MCF 10A (cell line): ENCODE measurements at places on chromosomes 4 and X.

DNA sequence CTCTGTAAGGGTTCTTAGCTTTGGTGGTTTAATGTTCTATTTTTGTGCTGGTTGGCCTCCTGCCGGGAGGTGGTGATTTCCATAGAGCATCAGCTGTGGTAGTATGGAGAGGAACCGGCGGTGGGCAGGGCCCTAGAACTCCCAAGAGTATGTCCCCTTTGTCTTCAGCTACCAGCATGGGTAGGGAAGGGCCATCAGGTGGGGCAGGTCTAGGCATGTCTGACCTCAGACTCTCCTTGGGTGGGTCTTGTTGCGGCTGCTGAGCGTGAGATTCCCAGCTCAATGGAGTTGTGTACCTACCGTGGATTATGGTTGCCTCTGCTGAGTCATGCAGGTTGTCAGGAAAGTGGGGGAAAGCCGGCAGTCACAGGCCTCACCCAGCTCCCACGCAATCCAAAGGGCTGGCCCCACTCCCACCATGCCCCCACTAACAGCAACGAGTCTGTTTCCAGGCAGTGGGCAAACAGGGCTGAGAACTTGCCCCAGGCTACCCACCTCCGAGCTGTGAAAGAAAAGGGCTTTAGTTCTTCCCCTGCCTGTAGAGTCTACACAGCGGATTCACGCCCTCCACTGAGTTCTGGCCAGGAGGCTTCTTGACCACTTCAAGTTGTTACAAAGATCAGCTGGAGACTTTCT lies 235.9 kb downstream of the RPA4 start:
- peak; percentile 49 for DNase-seq

GRCh38 chr4:72665171-72665968 lies 96.3 kb upstream of the ADAMTS3 start:
- no peak for DNase-seq

- DNase-seq: no peak
Observed at GRCh38 chrX:127558811-127559210, 493.4 kb downstream of the ACTRT1 start.

DNA sequence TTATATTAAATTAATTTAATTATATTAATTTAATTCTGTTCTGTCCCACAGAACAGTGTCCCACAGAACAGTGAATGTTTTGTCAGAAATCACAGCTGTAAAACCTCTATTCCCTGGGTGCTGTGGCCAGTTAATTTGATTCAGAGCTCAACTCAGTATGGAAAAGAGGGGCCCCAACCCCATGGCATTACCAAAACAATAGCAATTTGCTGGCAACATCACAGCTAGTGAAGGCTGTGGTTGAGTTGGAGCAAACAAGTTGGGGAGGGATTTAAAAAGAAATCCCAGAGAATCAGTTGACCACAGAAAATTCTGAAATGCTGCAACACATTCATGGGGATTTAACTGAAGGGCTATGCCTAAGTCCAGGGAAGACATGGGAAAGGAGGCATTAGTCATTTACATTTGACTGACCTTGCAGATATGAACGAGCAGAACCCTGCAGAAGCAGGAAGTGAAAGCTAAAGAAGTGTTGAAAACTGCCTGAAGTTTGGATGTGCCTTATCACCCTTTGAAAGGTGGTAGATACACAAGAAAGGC lies 30.1 kb downstream of the PDHA2 start:
- DNase-seq: no peak

- DNase-seq: no peak
Observed at GRCh38 chrX:40145923-40146261, 48.1 kb upstream of the BCOR start.

- peak; percentile 12 for DNase-seq
Observed at GRCh38 chrX:68355629-68355920, 77.7 kb downstream of the OPHN1 start.

- DNase-seq: peak; percentile 15
Observed at GRCh38 chr4:140635606-140636005, 66.8 kb upstream of the UCP1 start.

DNA sequence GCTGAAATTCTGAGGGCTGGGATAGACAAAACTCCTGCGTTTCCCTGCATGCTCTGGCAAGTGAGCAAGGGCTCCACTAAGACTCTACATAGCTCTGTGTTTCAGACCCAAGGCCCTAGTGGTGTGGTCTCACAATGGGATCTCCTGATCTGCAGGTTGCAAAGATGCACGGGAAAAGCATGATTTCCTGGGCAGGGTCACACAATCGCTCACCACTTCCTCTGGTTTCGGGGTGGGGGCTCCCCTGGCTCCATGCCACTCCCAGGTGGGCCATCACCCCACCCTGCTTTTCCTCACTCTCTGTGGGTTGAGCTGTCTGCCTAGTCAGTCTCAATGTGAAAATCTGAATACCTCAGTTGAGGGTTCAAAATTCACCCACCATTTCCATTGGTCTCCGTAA lies 111.5 kb downstream of the KLF8 start:
- DNase-seq: no peak

- DNase-seq: peak; percentile 67
Observed at GRCh38 chr4:86497980-86498862, 95.9 kb upstream of the PTPN13 start.

DNA sequence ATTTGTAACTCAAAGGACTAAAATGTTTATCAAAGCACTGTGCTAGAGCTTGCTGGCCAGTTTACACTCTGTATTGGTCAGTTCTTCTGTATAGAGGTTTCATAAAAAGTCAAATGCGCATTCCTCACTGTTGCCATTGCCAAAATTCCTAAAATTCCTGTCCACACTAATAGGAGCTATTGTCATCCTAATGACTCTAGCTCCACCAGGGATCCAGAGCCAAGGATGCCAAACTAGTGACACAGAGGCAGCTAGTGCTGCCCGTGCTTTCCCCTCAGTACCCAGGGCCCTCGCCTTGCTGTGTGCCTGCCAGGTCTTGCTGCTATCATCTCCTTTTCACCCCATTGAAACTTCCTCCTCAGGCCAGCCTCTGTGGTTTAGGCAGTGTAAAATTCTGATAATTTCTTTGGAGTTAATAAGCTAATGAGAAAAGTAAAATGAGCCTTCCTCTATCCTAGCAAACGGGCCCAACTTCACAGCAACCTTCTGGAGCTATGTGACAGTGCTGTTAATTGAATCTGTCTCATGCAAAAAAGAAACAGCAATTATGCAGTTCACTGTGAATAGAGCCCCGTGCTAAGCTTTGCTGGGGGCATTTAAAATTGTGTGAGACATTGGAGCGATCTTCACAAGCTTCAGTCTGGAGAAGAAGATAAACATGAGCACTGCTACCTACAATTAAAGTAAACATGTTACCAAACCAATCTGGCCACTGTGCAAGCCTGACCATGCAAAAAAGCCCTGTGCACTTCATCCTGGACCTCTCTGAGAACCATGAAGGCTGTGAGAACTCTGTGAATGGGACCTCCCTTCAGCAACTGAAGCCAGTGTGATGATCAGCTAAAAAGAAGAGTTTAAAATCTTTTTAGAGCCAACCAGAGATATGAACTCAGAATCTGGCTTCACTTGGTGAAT lies 43.1 kb upstream of the FGF2 start:
- peak; percentile 77 for DNase-seq

- DNase-seq: no peak
Observed at GRCh38 chrX:13215729-13216128, 104.1 kb downstream of the ATXN3L start.

DNA sequence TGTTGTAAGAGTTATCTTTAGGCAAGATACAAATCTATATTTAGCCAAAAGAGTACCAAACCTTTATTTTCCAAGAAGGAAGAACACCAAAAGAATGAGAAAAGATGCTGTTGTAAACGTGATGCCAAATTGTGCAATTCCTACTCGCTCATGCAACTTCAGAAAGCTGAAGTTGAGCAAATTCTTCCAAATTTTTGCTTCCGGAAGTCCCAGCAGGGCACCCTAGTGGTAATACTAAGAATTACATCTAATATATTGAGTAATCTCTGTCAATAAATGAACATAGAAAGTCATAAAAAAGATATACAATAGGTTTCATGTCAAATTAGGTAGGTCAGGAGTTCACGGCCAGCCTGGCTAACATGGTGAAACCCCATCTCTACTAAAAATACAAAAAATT lies 36.0 kb upstream of the SMARCAD1 start:
- DNase-seq: peak; percentile 3

DNA sequence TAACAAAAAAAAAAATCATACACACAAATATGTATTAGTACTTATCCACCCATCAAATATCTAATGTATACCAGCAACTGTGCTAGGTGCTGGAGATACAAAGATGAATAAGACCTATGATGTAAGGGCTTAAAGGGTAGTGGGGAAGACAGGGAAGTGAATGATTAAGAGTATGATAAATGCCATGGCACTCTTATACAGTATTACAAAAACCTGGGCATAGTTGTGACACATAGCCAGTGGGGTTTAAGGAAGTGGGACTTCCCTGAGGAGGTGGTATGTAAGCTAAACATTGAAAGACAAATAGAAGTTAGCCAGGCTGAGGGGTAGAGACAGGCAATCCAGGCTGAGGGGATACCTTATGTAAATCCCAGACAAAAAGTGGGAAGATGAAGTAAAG lies 23.5 kb downstream of the CHM start:
- DNase-seq: no peak

DNA sequence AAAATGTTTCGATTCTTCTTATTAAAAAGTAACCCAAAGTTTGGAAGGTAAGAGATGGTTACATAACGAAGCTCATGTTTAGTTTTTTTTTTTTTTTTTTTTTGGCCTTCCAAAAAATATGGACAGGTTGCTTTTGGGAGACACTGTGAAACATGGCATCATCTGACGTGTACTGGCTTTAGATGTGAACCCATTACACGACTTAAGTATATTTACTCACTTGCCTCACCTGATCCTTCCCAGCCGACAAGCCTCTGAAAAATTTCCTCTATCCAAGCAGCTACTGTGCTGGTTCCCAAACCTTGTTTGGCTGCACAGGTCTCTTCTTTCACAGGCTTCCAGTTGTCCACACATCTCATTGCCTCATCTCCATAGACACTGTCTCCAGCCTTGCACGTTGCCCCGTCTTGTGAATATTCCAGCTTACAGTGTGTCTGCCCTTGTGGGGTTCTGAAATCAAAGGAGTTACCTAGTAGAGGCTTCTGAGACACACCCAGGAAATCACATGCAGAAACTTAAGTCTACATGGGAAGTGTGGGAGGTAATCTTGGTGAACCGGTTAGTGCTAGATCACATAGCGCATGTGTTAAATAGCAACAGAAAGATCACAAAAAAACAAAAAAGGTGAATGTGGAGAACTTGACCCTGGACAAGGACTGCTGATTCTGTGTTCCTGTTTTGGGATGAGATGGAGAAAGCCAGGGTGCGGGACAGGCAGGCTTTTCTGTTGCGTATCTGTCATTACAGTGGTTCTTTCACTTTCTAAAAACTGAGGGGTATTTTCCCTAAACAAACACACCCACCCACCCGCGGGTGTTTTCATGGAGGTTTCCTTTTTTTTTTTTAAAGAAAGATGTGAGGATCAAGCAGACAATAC lies 328.6 kb downstream of the ARHGAP10 start:
- DNase-seq: no peak

- no peak for DNase-seq
Observed at GRCh38 chr4:139470997-139471665, 17.2 kb downstream of the RAB33B start.

DNA sequence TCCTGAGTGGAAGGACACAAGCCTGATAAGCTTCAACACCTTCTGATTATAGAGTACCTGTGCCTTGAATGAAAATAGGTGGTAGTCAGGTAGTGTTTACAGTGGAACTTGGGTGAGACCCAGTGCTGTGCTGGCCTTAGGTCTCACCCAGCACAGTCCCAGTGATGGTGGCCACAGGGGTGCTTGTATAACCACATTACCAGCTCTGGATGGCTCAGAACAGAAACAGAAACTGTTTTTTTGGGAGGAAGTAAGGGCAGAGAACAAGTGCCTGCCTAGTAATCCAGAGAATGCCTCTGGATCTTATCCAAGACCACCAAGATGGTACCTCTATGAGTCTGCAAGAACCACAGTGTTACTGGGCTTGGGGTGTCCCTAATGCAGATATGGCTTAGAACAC lies 171.5 kb upstream of the DIPK2B start:
- no peak for DNase-seq

- DNase-seq: peak; percentile 94
Observed at GRCh38 chr4:89753601-89754066, 83.3 kb downstream of the SNCA start.

DNA sequence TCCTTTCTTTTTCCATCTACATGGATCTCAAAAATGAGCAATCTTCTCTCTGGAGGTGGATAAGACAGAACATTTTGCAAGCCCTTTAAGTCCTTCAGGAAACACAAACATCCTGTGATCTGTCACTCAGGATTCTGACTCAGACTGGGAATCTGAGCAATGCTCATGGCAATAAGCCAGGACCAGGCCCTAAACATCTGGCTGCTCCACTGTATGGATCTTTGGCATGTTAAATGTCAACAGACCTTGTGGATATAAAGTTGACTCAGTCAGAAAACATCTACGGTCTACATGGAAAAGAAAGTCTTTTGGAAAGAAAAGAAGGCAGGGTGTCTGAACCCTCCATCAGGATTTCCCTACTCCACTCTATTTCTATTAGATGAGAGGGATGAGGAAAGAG lies 17.8 kb upstream of the CHIC2 start:
- DNase-seq: peak; percentile 99

DNA sequence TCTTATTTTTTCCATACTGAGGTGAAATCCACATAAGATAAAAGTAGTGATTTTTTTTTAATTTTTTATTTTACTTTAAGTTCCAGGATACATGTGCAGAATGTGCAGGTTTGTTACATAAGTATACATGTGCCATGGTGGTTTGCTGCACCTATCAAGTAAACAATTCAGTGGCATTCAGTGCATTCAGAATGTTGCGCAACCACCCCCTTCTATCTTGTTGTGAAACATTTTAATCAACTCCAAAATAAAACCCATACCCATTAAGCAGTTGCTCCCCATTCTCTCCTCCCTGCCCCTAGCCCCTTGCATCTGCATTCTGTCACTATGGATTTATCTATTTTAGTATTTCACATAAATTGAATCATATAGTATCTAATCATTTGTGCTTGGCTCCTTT lies 121.2 kb downstream of the KLHL13 start:
- DNase-seq: peak; percentile 52

GRCh38 chrX:120549483-120550452 lies 11.0 kb downstream of the CUL4B start:
- DNase-seq: peak; percentile 90

- DNase-seq: peak; percentile 67
Observed at GRCh38 chrX:73577361-73577760, 14.4 kb downstream of the CHIC1 start.

GRCh38 chr4:183960962-183961541 lies 55.9 kb downstream of the STOX2 start:
- DNase-seq: no peak
